ENCODE measurements at places on chromosomes 3 and 15.
A peak's percentile ranks its signal among the peaks of the same experiment; 100 is the strongest.

GRCh38 chr3:159149633-159150032, 347.8 kb downstream of the MFSD1 start:
- DNase-seq: no peak

- DNase-seq: no peak
These were observed 29.1 kb upstream of the RASA2 start for GRCh38 chr3:141457624-141458236.

DNA sequence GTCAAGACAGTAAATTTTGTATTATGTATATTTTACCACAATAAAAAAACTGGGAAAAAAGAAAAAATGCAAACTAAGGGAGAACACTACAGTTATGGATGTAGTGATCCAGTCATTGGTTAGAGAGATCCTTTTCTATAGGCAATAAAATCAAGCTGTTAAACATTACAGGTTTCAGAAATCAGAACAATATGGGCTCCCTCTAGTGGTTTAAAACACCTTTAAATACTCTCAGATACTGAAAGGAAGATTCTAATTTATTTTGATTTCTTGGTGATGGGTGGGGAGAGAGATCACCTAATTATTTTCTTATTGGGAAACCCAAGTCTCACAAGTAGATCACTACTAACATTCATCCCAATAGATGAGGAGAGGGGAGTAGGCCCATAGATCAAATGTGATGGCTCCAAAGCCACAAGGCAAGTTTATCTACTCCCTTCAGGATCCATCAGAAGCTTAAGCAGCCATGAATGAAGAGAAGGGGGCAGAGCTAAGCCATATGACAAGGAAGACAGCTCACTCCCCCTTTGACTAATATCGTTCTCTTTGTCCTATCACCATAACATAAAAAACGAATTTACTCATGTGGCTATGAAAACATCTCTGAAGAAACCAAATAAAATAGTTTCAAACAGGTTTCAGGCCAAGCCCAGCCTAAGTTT, 118.6 kb downstream of the ANO10 start:
- no peak for DNase-seq

DNA sequence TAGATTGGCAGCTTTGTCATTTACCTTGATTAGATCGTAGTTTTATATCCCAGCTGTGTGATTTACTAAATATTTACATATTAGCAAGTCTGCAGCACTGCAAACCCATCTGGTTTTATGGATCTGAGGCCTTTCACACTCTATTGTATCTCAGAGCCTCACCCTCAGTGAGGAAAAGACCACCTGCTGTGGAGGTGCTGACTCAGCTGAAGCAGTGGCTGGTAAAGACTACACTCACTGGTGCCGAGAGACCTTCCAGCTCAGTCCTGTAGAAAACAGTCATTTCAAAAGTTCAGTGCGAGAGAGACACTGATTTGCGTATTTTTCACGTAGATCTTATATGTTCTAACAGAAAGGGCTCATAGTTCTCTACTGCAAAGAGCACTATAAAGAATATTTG, 307.8 kb upstream of the TPM1 start:
- DNase-seq: no peak

DNA sequence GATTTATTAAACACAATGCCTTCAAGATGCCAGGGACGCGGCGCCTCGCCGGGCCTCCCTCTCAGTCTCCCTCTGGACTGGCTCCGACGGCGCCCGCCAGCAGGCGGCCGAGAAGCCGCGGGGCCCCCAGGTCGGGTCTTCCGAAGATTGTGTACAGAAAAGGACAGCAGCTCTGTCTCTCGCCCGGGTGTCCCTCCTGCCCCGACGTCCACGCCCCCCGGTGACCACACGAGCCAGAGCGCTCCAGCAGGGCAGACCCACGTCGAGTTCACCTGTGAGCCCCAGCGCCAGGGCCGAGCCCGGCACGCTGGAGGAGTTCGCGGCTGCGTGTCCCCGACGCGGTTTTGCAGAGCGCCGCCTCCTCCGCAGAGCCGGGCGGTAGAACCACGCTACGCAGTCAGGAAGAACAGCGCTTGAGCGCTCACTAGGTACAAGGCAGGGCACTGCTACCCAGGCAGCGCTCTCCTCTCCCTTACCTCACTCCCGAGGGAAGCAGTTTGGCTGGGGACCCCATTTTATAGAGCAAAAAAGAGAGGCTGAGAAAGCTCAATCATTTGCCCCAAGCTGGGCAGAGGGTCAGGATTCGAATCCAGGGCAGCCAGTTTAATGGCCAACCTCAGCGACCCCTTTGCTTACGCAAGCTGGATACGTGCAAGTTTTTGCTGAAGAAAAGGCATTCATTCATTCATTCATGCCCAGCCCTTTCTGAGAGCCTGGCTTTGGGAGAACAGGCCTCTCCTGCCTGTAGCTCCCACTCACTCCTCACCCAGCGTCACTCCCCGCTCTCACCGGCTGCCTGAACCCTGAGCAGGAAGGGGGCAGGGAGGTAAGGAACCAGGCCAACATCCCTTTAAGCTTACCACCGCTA, 3.0 kb upstream of the TLE3 start:
- peak; percentile 11 for DNase-seq

DNA sequence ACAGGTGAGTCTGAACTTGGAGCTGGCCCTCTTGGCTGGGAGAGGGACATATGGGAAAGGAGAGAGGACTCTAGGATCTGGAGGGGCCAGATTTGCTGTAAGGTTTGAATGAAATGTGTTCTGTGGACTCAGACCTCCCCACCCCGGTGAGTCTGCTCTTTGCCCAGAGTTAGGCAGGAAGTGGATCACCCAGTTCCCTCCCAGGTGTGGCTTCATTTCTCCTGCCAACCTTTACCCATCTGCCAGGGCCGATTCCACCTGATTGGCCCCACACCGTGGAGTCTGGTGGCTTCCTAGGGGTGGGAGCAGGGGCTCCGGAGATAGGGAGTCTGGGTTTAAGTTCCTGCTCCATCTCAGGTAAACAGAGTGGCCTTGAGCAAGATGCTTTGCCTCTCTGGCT, 25.5 kb downstream of the CD276 start:
- no peak for DNase-seq

- DNase-seq: no peak
These were observed 48.3 kb downstream of the SLC6A20 start for GRCh38 chr3:45748068-45748467.

- DNase-seq: peak; percentile 25
These were observed 858 bp upstream of the SACM1L start for GRCh38 chr3:45688194-45688881.

GRCh38 chr15:45221967-45222366, 30.1 kb upstream of the SLC28A2 start:
- DNase-seq: no peak

DNA sequence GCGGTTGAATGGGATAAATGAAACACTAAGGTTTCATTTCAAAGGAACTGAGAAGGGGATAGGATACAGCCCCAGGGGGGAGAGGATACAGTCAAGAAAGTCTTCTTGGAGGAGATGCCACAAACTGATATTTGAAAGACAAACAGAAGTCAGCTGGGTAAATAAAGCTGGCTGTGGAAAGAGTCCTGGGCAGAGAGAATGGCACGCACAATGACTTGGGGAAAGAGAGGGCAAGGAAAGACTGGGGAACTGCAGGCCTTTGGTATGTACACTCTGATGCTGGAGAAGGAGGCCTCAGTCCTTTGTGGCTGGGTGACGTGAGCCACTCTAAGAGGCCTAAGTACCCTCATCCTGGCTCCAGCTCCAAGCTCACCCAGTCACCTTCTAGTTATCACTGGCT, 45.2 kb upstream of the LMCD1 start:
- no peak for DNase-seq

- DNase-seq: no peak
These were observed 57.1 kb downstream of the TP63 start for GRCh38 chr3:189688262-189688661.

GRCh38 chr3:56365905-56366640, 102.2 kb downstream of the ERC2 start:
- DNase-seq: no peak

GRCh38 chr3:42819351-42819965, 10.2 kb downstream of the ACKR2 start:
- no peak for DNase-seq

GRCh38 chr3:14573706-14574105, 33.6 kb upstream of the GRIP2 start:
- DNase-seq: no peak

- no peak for DNase-seq
These were observed 463.1 kb downstream of the TBL1XR1 start for GRCh38 chr3:176734146-176734545.

DNA sequence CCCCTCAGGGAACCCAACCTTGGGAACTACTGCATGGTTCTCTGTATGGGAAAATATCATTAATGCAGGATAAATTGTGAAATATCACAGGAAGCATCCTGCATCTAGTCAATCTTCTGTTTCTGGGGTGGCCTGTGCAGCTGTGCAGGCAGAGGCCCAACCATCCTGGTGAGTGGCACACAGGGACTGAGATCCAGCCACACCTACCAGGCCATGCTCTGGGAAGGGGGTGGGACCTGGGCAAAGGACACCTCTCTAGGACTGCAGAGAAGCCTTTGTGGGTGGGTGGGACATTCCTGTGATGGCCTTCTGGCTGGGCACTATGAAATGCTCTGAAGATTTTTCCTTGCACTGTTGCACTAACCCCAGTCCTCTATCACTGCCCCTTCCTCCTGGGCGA, 26.8 kb downstream of the CCRL2 start:
- DNase-seq: no peak

- no peak for DNase-seq
These were observed 436.0 kb upstream of the PROK2 start for GRCh38 chr3:72220946-72221345.
